Aorta (tissue), 5 donors: ENCODE measurements at places on chromosomes 7 and 10.
A peak's percentile ranks its signal among the peaks of the same experiment; 100 is the strongest.

- peak; percentile 83 for DNase-seq
These were observed 460 bp downstream of the ANXA11 start for GRCh38 chr10:80204677-80205476.

GRCh38 chr10:30155401-30155800, 96.0 kb upstream of the JCAD start:
- no peak for DNase-seq

GRCh38 chr7:37540917-37541316, 92.3 kb upstream of the ELMO1 start:
- DNase-seq: no peak

DNA sequence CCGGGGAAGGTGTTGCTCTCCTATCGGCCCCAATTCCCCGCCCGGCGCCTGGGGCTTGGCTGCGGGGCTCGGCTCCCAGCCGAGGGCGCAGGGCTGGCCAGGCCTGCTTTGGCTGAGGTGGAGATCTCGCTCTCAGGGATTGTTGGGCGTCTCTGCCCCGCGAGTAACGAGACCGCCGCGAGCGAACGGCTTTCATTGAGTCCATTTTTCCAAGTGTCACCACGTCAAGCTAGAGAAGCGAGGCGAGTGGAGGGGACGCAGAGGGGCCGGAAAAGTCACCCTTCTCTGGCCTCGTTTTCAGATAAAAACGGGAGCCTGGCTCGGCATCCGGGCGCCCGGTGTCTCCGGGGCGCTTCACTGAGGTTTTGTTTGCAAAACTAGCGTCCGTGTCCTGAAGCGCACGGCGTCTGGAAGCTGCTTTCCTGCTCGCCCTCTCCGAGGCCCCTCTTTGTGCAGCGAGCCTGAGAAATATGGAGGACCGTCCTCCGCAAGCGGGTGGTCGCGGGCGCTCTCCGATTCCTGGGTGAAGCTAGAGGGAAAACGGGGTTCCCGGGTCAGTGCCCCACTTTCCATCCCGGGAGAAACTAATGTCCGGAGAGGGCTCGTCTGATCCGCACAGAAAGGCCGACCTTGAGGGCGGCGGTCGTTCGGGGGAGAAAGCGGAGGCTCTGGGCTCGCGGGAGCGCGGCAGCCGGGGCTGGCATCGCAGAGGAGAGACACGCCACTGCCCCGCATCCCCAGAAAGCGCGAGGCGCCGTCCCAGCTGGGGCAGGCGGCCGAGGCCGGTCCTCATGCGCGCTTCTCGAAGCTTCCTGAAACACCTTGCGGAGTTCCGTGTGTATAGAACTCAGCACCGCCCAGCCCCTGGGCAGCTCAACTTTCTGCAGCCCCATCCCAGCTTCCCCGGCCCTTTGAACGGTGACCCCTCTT, 3.5 kb upstream of the EN2 start:
- peak; percentile 73 for DNase-seq
